SK-MEL-5 (cell line): ENCODE measurements at places on chromosomes 6 and 20. TPM values are rescaled to one million over a fixed set of nuclear protein-coding genes. Genes with fewer than 3 reads are reported as not detected.

GRCh38 chr6:70563530-70563929, 3.2 kb upstream of the SDHAF4 start:
- DNase-seq, result peak; percentile 12

DNA sequence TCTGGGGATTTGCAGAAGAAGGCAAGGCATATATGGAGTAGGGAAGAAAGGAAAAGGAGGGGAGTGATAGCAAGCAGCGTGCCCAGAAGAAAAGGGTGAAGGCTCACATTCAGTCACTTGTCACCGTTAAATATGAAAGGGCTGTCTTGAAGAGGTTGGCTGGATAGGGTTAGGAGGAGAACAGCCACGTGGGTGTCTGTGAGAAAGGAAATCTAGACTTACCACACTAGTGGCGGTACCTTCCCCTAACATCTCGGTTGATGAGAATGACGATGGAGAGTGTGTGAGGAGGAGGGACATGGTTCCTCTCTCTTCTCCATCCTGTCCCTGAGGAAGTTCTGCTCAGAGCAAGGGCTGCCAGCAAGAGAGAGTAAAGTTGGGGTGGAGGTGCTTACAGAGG, 74.3 kb upstream of the CCN6 start:
- DNase-seq, result no peak

DNA sequence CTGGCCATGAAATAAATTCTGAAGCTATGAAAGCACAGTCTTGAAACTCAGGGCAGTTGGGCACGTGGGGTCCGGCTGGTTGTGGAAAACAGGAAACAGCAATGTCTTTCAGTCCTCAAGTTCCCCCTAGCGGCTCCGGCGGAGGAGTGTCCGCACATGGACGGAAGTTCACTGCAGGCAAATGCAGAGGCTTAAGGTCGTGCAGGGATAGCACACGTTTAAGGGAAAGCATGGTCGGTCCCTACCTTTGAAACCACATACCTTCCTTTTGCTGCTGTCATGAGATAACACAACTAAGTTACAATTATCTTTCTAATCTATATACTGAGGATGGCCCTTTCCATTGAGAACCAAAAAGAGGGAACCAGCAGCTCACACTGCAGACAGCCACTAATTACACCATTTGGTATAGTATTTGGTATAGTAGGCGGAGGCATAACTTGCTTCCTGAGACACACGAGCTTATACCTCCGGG, 52.6 kb upstream of the NFATC2 start:
- peak; percentile 97 for DNase-seq

DNA sequence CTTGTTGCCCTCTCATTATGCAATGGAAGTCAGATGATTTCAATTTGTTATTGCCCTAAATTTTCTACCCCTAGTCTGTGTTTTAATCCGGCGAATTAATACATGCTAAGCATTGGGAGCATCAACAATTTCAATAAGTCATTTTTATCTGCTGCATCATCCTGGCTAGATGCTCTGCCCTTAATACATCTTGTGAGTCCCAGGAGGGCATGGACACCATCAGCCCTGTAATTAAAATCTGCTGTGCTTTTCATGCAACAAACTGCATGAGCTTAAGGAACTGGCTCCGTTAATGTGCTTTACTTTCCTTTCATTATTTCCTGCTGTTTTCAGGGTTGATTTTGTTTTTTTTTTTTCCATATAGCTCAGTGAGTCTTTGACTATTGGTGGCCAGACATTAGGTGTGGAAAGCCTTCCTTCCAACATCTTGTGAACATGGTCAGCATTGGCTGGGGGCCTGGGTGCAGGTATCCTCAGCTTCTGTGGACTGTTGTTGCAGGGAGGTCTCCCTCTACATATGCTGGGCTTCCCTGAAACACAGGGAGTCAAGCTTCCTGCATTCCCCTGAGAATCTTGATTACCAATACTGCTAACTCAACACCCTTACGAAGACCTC, 8.5 kb upstream of the PBOV1 start:
- DNase-seq, result no peak

- DNase-seq, result no peak
Observed at GRCh38 chr6:90039911-90040310, 145.6 kb downstream of the GJA10 start.

DNA sequence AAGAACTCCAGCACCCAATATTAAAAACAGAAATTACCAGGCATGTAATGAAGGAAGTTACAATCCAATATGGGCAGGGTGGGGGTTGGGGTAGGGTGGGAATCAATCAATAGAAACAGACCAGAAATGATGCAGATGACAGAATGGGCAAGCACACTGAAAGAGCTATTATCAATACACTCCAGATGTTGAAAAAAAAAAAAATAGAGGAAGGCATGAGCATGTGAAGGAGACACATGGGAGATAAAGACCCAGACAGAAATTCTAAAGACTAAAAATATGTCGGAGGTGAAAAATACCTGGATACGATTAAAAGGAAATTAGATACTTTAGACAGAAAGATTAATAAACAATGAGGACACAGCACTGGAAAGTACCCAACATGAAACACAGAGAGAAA, 19.1 kb upstream of the ZC3H12D start:
- DNase-seq, result no peak

The SPTLC3 gene
- 1.7 and 2.0 TPM in 2 replicates for total RNA-seq

The VWA7 gene
- total RNA-seq, result not detected in 2 replicates

DNA sequence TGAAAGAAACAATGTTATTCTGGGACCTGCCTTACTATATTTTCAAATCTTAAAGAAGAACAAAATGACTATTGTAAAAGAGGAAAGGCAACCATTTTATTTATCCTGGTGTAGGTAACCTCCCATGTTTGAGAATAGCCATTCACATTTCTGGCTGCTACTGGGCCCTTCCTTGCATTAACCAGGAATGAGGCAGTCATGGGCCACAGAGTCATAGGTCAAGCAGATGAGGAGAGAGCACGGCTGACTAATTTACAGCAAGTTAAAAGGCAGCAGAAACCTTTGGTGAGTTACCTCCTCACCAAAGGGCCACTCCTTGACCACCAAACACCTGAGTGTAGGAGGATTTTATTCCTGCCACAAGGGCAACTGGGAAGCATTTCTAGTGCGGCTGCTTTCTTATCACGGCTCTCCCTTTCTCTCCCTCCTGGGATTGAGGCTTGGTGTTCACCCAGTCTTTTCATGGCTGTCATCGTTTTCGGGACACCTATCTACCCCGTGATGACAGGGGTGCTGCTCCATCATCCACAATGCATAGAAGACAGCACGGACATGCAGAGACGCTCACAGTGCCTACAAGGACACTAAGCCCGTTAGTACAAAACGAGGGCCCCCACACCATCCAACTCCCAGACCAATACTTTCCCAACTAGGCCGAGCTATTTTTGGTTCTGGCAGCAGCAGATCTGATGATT, 4.4 kb upstream of the LAMA4 start:
- DNase-seq, result no peak

DNA sequence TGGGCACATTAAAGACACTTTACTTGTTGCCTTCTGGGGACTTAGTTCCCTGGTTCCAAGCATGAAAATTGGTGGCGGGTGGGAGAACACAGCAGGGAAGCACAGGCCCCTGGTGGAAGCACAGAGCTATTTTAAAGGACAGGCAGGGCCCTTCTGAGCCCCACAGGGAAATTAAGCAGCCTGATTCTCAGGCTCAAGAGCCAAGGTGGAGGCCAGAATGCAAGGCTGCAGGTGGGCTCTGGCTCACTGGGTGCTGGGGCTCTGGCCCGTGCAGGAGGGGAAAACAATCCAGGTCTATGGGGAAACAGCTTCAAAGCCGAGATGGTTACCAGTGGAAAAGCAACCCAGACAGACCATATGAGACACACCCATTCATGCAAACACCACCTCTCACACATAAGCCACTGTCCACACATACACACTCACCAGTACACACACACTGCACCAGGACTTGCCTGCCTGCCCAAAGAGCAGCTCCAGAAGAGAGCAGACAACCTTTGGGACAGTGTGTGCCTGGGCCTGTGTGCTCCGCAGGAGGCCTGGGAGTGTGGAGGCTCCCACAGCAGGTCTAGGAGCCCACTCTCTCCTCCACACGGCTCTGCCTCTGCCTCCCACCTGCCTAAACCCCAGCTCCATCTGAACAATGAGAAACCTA, 30.6 kb downstream of the TFEB start:
- no peak for DNase-seq

DNA sequence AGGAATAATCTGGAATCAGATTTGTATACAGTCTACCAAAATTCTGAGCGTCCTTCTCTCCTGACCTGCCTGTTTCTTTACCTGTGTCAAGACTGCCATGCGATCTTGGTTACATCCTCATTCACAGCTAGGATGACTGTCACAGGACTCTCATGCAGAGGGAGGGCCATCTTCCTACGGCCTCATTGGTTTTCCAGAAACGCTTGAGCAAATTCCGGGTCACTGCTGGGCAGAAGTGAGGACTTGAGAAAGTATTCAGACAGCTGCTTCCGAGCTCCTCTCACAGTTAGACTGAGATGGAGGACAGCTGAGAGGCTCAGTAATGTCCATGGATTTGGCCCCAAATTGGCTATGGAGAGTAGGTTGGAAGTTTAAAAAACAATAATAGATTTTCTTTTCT, 94.2 kb downstream of the TFAP2C start:
- no peak for DNase-seq

GRCh38 chr6:139422105-139423036, 47.9 kb upstream of the CITED2 start:
- DNase-seq, result no peak

GRCh38 chr6:56746767-56747504, 104.2 kb upstream of the DST start:
- peak; percentile 68 for DNase-seq

DNA sequence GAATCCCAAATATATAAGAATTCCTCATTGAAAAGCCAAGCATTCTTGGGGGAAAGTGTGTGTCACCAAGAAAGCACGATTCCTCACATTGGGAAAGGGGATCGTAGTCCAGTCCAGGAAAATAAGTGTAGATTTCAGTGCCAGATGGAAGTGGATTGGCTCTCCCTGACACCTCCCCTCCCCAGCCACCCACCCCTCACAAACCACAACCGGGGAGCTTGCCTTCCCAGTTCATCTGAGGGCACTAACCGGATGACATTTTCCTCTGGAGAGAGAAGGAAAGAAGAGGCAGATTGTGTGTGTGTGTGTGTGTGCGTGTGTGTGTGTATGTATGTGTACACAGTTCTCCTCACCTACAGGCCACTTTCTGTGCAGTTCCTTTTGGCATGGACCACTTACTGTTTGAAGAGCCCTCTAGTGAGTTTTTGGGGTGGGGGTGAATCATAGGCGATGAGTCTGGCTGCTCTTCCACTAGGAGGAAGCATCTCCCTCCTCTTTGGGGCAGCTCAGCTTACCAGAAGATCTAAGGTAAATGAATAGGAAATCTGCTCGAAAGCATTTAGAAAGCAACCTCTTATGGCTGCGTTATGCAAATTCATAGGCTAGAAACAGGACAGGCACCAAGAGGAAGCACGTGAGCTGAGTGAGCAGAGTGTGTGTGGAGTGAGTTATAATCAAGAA, 20.8 kb downstream of the DAAM2 start:
- DNase-seq, result peak; percentile 32

DNA sequence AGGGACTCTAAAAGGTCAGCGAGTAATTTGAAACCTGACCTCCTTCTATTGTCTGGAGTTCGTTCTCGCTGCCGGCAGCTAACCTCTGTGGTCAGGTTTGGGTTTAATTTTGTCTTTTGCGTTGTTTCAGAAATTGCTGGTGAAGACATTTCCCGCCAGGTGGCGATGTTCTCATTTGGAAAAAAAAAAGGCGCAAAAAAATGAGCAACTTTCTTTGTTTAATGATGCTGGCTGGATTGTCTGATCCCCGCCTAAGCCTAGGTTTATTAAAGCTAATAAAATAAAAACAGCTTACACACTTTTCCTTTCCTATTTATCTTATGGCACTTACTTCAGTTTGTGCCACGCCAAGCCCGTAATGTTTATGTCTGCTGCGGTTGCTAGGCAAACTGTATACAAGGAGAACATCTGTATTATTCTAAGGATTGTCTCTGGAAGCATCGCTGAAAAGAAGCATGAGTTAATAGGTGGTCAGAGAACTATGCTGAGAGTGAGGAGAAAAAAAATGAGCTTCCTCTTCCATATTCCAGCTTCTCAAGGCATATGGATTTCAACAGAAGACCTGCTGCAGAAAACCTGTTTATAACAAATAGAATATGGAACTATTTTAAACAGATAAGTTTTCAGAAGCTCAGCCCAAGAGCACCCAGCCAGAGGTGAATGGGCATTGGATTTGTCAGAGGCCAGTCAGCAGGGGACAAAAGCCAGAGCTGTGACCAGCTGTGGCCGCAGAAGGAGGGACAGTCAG, 205.7 kb downstream of the DOK5 start:
- peak; percentile 76 for DNase-seq

GRCh38 chr20:61301711-61302525, 49.9 kb downstream of the CDH4 start:
- no peak for DNase-seq

The NHLRC1 gene
- total RNA-seq, result 4.4 and 5.0 TPM in 2 replicates

DNA sequence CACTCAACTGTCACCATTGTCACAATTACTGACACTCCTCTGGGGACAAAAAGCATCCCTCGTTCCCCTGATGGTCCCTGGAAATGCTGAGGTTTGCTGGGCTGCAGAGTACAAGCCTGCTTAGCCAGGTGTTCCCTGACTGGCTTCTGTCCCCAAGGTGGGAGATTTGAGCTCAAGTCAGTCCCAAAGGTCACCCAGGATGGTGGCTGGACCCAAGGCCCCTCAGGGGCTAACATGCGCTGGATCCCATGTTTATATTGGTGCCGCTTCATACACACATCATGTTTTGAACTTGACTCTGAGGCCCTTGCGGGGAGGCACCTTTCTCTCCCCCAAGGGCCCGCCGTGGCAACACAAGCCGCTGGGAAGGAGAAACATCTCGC, 44.2 kb downstream of the PMEPA1 start:
- no peak for DNase-seq

The MOXD1 gene
- total RNA-seq, result 17.2 and 17.6 TPM in 2 replicates

The DNMT3B gene
- total RNA-seq, result 1.9 and 2.3 TPM in 2 replicates

DNA sequence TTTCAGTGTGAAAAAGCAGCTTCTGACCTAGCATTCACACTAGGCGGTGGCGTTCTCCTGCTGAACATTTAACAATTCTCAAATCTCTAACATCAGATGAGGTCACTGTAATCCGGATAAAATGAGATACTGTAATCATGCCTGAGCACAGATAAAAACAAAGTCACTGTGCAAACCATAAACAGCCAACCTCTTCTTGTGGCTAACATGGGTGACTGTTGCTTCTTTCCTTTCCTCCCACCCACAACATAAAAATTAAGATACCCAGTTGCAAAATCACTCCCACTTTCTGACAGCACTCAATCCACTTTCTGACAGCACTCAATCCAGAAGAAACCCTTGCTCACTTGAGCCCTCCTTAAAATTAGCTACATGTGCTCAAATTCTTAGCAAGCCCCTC, 11.5 kb upstream of the ALDH8A1 start:
- DNase-seq, result no peak

- no peak for DNase-seq
Observed at GRCh38 chr6:31446481-31446880, 43.1 kb downstream of the MICA start.

The APOM gene
- 0.42 and 0.43 TPM in 2 replicates for total RNA-seq

GRCh38 chr20:5670036-5670536, 80.1 kb upstream of the SHLD1 start:
- no peak for DNase-seq

GRCh38 chr6:51929934-51930574, 157.4 kb downstream of the PKHD1 start:
- no peak for DNase-seq

The HLA-DRB5 gene
- total RNA-seq, result 0.29 and 0.58 TPM in 2 replicates

GRCh38 chr6:39063526-39063925, 14.9 kb downstream of the GLP1R start:
- DNase-seq, result no peak

GRCh38 chr20:37095108-37095598, 644 bp downstream of the RBL1 start:
- DNase-seq, result peak; percentile 13
